Urothelium cell line (cell line): ENCODE measurements at places on chromosomes 13 and 19.
A peak's percentile ranks its signal among the peaks of the same experiment; 100 is the strongest.

DNA sequence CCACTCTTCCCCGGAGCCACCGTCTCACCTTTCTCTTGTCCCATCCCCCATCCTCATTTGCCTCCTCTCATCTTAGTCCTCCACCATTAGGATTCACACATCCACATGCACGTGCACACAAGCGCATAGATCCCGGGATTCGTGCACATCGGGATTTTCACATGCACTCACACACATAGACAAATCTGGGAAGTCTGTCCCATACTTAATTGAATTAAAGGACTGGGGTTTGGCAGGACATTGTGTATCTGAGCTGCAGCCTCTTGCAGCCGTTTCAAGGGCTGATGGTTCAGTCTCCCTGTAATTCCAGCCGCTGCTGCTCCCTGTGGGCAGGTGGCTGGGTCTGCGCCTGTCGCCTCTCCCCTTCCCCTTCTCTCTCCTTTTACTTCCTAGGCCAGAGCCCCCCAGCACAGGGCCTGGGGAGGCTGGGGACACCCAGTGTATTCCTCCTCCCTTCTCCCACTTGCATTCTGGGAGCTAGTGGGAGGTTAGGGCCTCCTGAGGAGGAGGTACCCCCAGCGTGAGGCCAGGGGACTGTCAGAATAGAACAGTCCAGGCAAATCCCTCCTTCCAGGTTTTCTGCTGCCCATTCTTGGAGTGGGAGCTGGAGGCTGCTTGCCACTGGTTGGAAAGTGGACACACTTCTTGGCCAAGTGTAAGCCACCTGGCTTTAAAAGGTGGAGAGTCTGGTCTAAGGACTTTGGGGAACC lies 43.6 kb downstream of the LYL1 start:
- no peak for DNase-seq

DNA sequence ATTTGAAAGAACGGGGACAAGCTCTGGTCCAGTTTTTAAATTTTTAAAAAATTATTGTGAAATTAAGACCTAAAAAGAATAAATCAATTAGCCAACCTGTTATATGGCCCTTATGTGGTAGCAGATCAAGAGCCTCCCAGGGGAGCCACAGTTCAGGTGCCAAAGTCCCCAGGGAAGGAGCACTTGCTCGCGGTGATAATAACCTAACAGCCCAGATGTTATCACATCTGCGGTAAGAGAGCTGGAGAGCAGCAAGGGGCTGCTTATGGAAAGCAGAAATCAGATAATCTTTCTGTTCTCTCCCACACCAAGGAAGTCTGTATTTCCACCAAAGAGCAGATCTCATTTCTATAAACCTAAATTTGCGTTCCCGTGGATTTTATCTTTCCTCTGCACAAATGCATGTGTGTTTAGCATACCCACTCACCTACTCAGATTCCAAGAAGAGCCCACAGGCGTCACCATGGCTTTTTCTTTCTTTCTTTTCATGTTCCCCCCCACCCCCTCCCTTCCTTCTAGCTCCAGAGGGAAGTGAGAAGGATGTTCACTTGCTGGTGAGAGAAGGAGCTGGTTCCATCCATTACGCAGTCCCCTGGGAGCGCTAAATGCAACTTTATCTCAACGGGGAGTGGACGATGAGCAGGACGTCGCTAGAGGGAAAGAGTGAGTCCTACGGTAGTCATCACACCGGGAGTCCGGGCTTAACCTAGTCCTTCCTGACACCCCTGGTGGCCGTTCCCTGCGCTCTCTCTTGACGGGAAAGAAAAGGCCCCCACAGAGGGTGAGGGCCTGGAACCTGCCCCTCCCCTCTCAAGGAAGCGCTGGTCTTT lies 1.6 kb upstream of the POU4F1 start:
- no peak for DNase-seq

GRCh38 chr19:51480590-51480989 lies 2.3 kb downstream of the CEACAM18 start:
- DNase-seq = peak; percentile 52

- peak; percentile 35 for DNase-seq
These were observed at the start of gene SH2D3A for GRCh38 chr19:6767357-6768235. Gene SH2D3A (minus strand): TSS chr19:6767435. CDS start chr19:6763748, 3,687 bp downstream.

DNA sequence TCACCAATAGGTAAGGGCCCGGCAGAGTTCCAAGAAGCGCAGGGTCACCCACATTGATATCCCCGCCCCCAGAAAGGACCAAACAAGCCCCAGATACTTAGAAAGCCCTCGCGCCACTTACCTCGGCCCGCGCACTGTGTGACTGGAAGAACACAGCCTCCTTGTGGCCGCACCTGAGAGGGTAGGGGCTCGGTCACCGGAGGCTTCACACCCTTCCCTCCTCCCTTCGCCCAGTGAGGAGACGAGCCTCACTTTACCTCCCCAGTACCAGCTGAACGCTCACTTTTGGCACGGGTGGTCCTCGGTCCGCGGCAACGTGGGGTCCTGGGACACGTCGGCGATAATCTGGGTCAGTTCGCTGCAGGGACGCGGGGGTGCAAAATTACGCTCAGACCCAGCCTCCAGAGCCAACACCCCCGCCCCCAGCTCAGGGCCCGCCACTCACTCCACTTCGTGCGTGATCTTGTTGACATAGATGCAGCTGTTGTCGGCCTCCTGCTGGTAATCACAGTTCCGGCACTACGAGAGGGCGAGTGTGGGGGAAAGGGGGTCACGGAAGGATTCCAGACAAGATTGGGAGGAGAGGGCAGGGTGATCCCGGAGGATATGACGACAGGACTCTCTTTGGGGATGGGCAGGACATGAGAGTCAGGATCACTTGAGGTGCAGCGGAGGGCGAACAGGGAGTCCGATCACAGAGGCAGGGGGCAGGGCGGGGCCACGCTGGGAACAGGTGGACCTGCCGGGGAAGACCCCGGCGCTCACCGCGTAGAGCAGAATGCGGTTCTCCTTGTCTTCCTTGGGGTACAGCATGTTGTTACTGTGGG lies 568 bp downstream of the POLR2I start:
- no peak for DNase-seq

GRCh38 chr19:54507824-54508223 lies 5.2 kb downstream of the LAIR2 start:
- no peak for DNase-seq

DNA sequence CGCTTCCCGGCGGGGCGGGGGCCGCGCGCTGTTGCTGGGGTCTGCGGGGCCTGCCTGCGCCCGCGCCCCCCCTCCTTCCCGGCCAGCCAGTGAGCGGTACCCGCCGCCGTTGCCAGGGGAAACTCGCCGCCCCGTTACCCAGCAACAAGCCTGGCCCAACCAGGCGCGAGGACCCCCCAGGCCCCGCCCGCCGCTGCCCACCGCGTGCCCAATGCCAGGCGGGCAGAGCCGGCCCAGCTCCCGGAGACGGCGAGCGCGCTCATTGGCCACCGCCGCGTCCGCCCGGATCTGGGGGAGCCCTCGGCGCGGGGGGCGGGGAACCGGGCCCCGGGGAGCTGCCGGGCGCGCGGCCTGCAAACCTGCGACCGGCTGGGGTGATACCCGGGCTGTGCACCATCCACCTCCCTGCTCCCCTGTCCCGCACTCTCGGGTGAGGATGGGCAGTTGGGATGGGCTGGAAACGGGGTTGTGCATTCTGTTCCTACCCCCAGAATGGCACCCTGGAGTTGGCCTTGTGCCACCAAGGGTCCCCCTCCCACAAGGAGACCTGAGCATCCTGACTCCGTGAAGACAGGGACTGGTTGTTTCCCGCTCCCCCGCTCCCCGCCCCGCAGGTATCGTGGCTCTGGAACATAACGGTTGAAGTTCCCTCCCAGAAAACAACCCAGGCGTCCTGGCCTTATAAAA lies 8.8 kb upstream of the BBC3 start:
- no peak for DNase-seq

- DNase-seq = no peak
These were observed 240.4 kb downstream of the KCNRG start for GRCh38 chr13:50255639-50256038.

- peak; percentile 82 for DNase-seq
These were observed at the start of gene MCF2L for GRCh38 chr13:112968910-112969691. Gene MCF2L (plus strand): TSS chr13:112969214. CDS start chr13:112969380, 166 bp downstream.

DNA sequence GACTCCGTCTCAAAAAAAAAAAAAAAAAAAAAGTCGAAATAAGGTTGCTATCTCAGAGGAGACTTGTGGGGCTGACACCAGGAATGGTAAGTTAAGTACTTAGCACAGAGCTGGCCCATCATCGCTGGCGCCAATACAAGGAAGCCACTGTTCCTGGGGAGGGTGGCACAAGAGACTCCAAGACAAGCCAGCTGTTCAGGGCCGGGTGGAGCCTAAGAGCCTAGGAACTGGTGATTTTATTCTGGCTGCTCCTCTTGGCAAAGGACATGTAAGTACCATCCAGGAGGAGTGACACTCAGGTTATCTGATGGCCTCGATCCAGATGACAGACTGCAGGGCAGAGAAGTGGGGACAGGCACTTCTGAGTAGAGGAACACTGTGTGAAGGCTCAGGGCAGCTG lies 3.8 kb downstream of the ELOF1 start:
- no peak for DNase-seq

DNA sequence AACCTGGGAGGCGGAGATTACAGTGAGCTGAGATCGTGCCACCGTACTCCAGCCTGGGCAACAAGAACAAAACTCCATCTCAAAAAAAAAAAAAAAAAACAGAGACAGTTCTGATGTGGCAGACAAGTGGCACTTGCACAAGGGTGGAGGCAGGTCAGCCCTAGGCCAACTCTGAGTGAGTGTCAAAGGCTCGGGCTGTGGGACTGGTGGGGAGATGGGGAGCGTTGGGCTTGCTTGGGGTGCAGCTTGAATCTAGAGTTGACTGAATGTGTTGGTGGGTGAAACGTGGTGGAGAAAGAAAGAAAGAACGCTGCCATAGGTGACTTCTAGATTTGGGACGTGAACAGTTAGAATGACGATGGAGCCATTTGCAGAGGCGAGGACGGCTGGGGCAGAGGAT lies 121.3 kb upstream of the SPACA7 start:
- DNase-seq = no peak

DNA sequence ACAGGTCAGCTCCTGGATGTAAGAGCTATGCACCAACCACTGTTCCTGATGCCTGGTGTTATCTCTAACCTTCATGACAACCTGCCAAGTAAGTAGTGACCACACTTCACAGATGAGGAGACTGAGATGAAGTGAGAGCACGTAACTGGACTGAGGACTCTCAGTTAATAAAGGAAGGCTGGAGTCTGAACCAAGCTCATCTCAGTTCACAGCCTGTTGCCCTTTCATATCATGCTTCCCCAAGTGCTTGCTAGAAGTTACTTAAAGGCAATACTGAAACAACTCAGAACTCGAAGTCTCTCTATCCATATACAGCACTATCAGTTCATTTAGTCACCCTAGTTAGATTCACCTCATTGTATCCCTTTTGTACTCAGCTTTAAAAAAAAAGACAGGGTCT lies 119.7 kb downstream of the ABCC4 start:
- no peak for DNase-seq

GRCh38 chr13:30799356-30799824 lies 64.0 kb downstream of the ALOX5AP start:
- DNase-seq = no peak

DNA sequence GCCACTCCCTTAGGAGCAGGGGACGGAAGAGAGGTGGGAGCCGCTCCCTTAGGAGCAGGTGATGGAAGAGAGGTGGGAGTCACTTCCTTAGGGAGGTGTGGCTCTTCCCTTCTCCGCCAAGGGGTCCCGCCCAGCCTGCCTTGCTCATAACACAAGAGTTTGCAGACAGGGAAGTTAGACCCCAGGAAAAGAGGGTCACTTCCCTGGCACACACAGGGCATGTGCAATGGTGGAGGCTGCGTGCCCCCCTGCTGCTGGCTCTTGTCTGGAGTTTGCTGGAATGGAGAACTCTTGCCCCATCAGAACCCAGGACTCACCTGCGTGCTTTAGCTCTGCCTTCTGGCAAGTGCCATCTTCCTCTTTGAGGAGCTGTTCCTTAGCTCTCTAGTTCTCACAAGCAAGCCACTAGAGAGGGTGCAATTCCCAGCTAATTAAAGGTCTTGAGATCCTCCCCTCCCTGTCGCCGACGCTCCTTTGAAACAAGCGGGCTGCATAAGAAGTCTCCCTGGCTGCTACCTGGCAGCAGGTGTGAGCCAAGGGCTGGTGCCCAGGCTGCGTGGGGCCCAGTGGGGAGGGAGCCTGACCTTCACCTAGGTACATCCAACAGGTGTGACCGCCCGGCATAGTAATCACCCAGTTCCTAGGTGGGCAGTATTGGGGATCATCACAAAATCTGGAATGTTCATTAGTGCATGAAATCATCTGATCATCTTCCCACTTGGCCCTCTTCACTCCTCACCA lies 281.6 kb downstream of the ZNF536 start:
- no peak for DNase-seq

- no peak for DNase-seq
These were observed 171.9 kb downstream of the ITGBL1 start for GRCh38 chr13:101624210-101624922.

GRCh38 chr19:51607077-51607476 lies 23.1 kb downstream of the SIGLEC5 start:
- DNase-seq = no peak

DNA sequence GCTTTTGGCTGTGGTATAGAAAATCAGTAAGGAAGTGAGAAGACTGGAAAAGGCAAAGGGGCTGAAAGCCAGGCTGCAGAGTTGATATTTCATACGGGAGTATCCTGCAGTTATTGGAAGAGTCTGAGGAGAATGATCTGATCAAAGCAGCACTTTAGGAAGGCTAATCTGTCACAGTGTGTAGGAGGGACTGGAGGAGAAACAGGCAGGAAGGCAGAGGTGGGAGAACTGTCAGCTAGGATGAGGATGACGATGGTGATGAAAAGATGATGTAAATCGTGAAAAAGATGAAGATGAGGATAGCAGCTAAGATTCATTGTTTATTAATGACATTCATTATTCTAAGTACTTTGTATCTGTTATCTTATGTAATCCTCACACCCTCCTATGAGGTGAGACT lies 123.0 kb downstream of the DNAJC15 start:
- DNase-seq = no peak

- peak; percentile 24 for DNase-seq
These were observed 635.4 kb upstream of the ARGLU1 start for GRCh38 chr13:107203146-107203847.

DNA sequence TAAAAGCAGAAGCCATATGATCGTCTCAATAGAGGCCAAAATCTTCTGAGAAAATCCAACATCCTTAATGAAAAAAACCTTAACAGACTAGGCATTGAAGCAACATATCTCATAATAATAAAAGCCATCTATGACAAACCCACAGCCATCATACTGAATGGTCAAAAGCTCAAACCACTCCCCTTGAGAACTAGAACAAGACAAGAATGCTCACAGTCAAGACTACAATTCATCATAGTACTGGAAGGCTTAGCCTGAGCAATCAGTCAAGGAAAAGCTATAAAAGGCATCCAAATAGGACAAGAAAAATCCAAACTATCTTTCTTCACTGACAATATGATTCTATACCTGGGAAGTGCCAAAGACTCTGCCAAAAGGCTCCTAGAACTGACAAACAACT lies 2668.2 kb upstream of the PCDH20 start:
- DNase-seq = no peak

GRCh38 chr19:38744874-38745273 lies 600 bp upstream of the CAPN12 start:
- no peak for DNase-seq
